ENCODE measurements at places on chromosomes 5 and 9. TPM values are rescaled to one million over a fixed set of nuclear protein-coding genes. Genes with fewer than 3 reads are reported as not detected.

PTGDS gene
- 4.2 TPM for total RNA-seq

BTNL3 gene
- total RNA-seq, result not detected

DAB2 gene
- 132 TPM for total RNA-seq

SLC25A2 gene
- total RNA-seq, result 0.44 TPM

ZCCHC7 gene
- 29.5 TPM for total RNA-seq

IL4 gene
- total RNA-seq, result not detected

CARD9 gene
- 3.9 TPM for total RNA-seq

PCAT7 gene
- total RNA-seq, result 0.66 TPM

GAS1 gene
- total RNA-seq, result 10.3 TPM

CANX gene
- 650 TPM for total RNA-seq

MARCOL gene
- total RNA-seq, result not detected

PCSK5 gene
- 1.8 TPM for total RNA-seq

PCDH12 gene
- not detected for total RNA-seq

GABRP gene
- 1.1 TPM for total RNA-seq

RGS14 gene
- 6.6 TPM for total RNA-seq

JAKMIP2 gene
- total RNA-seq, result 0.22 TPM

SLC6A3 gene
- not detected for total RNA-seq

SHB gene
- 49.4 TPM for total RNA-seq

ARHGEF28 gene
- total RNA-seq, result 14.7 TPM

SMIM33 gene
- total RNA-seq, result not detected

DNM1 gene
- 17.1 TPM for total RNA-seq

SLC12A7 gene
- 17.0 TPM for total RNA-seq

TRIO gene
- 371 TPM for total RNA-seq

PRR16 gene
- total RNA-seq, result 13.2 TPM

CA9 gene
- not detected for total RNA-seq

PCDHGB4 gene
- total RNA-seq, result 28.2 TPM

PCDHA12 gene
- under 0.01 TPM for total RNA-seq

NKD2 gene
- total RNA-seq, result 15.9 TPM

LAMC3 gene
- total RNA-seq, result 2.1 TPM

MBLAC2 gene
- 3.9 TPM for total RNA-seq

NME5 gene
- not detected for total RNA-seq

TDRD7 gene
- 9.7 TPM for total RNA-seq

GNA14 gene
- total RNA-seq, result 1.3 TPM

TEX48 gene
- total RNA-seq, result not detected

PFN3 gene
- not detected for total RNA-seq

IFNA13 gene
- total RNA-seq, result not detected

SLC2A6 gene
- total RNA-seq, result 79.4 TPM

MIER3 gene
- total RNA-seq, result 17.3 TPM

TAS2R1 gene
- not detected for total RNA-seq

NIM1K gene
- total RNA-seq, result 0.43 TPM

DPM2 gene
- 14.7 TPM for total RNA-seq

ARSI gene
- 54.7 TPM for total RNA-seq

GPBP1 gene
- total RNA-seq, result 55.3 TPM

RNF183 gene
- total RNA-seq, result not detected

HRCT1 gene
- not detected for total RNA-seq

Data from placental pericyte (primary cell).